GM10248 (cell line): ENCODE measurements at places on chromosomes 12 and 14.
A peak's percentile ranks its signal among the peaks of the same experiment; 100 is the strongest.

DNA sequence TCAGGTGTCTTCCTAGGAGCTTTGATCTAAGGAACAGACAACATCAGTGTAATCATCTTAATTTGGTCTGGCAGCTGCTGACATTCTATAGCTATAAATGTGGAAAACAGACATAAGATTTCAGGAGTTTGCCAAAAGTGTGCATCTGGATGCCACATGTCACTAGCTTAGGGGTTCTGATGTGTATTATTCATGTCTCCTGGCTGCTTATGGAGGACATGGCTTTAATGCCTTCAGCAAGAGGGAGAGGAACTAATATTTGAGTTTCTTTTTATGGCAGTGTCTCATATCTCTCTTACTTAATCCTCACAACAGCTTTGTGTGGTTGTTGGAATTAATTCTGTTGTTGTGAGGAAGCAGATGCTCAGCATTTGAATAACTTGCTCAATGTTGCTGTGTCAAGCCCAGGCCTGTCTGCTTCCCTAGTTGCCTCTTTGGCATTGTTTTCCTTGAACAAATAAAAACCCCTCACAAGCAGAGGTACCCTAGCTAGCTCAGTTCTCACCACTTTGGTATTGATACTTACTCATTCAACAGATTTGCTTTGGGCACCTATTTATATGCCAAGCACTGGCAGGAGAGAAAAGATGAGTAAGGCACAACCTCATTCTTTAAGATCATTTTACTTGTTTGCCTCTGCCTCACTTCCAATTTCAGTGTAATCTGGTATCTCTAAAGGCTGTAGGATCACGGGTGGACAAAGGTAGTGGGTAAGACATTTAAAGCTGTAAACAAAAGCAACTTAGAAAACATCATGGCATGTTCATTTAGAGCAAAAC lies 39.8 kb upstream of the EID3 start:
- DNase-seq = no peak

DNA sequence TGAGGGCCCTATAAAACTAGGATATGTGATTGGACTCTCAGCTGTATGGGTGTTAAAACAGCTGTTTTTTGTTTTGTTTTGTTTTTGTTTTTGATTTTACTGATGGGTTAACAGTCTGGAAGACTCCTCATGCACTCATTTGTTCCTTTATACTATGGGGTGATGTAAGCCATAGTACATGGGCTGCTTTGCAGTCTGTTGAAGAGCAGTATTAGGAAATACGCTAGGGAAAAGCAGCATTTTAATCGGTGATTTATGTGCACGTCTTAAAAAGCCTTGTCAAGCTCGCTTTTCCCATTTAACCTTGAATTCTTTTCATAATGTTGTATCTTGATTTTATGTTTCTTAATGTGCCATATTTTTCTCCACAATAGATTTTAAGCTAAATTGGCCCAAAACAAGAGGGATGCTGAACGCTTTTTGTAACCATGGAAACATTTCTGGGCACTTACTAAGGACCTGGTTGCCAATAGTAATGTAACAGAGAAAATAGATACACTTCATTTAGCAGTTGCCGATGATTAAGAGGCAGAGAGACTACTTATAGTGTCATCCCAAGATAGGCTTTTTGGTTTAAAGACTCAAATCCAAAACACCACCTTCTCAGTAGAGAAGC lies 244.0 kb downstream of the SNAPC1 start:
- DNase-seq = no peak

DNA sequence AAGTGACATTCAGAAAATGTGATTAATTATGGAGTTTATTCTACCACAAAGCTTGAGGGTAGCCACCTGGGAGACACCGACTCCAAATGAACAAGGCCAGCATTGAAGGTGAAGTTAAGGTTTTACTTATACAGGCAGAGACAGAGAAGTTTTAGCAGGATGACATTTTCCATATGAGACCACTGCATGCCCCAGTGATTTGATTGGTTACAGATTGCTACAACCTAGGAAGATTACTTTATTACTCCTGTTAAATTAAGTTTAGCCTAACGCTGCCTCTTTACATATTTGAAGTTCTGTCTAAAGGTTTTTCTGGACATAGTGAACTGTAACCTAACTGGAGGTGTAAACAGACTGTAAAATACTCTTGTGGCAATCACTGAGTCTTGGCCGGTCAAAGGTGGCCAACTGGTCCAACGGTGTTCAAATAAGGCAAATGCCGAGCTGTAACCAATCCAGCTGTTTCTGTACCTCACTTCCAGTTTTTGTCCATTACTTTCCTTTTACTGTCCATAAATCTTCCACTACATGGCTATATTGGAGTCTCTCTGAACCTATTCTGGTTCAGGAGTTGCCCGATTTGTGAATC lies 57.2 kb downstream of the RIN3 start:
- DNase-seq = no peak

DNA sequence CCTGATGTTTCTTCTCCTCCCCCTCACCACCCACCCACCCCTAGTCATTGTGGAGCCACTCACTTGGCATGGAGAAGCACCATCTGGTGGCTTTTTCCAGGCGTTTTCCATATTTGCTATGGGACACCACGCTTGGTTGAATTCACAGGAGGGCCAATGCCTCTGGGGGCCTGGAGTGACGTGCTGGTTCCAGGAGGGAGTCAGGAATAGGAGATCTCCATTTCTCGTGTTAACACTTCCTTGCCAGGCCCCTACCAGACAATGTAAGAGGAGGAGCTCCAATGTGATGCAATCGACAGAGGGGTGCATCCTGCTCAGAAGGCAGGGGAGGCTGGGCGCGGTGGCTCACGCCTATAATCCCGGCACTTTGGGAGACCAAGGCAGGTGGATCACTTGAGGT lies 21.6 kb upstream of the TESC start:
- DNase-seq = no peak

GRCh38 chr12:115078990-115079389 lies 395.0 kb upstream of the TBX3 start:
- no peak for DNase-seq

GRCh38 chr12:119069147-119069642 lies 87.9 kb downstream of the SRRM4 start:
- no peak for DNase-seq

DNA sequence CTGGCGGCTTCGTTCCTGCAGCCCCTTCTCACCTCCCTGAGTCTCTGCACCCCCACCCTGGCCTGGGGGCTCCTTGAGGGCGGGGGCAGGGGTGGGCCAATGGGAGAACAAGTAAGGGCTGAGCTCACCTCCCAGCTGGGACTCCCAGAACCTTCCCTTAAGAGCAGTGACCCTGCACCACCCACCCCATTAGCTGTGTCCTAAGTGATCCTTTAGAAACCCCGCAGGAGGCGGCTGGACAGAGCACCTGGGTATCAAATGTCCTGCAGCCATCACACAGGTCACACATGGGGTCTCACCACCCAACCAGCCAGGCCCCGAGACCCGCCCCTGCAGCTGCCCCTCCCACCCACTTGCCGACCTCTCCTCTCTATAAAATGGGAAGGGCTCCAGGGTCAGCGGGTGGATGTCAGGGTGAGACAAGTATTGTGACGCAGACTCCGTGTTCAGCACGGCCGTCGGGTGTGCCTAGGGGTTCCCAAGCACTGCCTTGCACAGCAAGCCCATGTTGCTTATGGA lies 151.2 kb upstream of the C14orf180 start:
- no peak for DNase-seq

DNA sequence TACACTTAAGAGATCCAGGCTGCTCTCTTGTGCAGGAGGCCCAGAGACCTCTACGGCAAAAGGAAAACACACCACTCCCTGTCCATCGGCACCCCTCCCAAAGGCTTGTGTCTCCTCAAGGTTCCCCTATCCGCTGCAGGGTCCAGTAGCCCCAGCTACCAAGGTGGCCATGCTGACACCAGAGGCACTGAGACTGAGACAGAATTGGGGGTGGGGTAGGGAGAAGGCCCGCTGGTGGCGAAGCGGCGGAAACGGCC lies 590 bp downstream of the DDIT3 start:
- DNase-seq = peak; percentile 39

DNA sequence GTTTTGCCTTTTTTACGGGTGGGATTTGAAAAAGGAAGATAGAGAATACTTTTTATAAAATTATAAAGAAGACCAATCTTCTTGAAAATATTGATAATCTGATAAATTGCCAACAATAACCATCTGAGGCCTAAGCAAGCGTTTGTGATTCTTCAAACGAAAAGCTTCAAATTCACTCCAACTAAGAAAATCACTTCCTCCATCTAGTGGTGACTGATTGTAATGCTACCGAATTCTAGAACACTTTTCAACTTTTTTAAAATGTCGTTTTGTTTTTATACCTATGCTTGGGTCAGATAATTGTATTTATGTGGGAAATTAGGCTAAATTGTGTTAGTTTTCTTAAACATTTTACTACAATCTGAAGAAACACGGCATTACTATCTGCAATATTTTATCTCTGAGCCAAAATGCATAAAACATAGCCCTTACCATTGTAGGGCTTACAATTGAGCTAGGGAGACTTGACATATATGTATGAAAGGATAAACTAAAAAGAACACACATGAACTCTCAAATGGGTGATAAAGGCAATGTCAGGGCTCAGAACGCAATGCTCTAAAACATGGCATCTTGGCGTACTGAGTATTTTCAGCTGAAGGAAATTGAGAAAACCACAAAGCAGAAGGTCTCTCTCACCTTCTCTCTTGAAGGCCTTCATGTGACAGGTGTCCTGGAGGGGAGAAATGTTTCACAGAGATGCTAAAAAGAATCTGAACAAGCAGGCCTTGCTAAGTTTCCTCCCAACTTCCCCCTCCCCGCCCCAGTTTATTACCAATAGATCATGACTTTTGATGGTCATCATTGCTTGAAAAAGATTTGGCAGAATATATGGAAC lies 36.8 kb upstream of the G2E3 start:
- peak; percentile 22 for DNase-seq

GRCh38 chr14:50083467-50084337 lies 32.7 kb downstream of the VCPKMT start:
- DNase-seq = peak; percentile 46

DNA sequence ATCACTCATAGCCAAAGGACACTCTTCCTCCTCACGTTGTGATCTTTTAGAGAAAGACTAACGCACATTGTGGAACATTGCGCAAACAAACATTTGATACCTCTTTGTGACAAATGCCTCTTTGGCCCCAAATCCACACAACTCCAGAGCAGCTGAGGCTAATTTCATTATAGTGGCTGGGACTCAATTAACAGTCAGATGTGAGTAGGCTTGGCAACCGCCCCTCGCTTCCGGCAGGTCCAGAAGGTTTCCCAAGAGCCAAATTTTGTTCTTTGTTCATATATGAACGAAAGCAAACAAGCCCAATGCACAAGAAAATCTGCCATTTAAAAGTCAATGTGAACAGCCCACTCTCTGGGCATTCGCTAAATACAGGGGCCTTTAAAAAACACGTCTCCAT lies 273.9 kb downstream of the GLT1D1 start:
- no peak for DNase-seq

DNA sequence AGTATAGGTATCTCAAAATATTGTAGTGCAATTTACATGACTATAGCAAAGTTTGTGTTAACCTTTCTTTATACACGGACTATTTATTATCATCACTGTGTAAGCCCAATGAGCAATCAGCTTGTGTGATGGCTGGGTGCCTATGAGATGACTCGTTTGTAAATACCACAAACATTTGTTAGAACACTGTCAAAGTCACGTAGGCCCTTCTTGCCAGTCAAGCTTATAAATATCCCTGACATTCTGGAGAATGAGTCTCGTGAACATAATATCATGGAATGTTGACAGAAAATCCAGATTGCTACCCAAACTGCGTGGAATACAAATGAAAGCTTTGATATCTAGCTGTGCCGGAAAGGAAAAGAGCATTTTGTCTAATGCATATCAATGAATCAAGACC lies 648.3 kb upstream of the MDGA2 start:
- no peak for DNase-seq

- no peak for DNase-seq
Observed at GRCh38 chr14:54692284-54692772, 125.4 kb downstream of the SAMD4A start.

DNA sequence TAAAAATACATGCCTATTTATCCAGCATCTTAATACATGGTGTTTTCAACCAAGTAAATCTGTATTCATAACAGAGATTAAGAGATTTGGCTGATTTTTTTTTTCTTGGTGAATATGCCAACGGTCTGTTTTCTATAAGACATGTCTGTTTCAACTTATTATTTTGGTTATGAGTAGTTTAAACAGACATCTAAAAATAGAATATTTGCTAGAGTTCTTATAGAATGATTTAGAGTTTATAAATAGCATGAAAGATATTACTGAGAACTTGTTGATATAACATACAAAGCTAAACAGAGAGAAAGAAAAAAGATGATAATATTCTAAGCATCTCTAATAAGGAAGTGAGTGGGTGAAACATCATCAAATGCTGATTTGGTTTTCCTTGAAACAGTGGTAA lies 199.9 kb downstream of the CCDC91 start:
- no peak for DNase-seq

GRCh38 chr14:95387826-95388445 lies 68.2 kb upstream of the CLMN start:
- no peak for DNase-seq

DNA sequence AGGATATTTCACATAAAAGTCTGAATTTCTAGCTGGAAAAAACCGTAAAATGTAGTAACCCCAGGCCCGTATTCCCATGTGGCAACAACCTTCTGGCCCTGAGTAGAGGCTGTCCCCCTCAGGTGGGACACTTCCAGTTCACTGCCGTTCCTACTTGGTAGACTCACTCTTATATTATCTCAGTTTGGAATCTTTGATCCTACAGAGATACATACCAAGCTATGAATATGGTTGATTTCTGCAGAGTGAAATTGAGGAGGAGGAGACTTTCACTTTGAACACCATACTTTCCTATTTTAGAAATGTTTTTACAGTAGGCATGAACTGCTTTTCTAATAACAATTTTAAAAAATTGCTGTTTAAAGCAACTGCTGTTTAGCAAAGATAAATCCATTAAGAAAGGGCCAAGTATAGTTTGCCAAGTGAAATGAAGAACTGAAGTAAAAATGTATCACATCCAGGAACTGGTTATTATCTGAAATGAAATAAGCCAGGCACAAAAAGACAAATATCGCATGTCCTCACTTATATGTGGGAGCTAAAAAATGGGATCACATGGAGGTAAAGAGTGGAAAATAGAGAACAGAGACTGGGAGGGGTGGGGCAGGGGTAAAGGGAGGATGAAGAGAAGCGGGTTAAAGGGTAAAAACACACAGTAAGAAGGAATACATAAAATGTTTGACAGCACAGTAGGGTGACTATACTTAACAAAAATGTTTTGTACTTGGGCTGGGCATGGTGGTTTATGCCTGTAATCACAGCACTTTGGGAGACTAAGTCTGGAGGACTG lies 92.8 kb upstream of the METAP2 start:
- no peak for DNase-seq

DNA sequence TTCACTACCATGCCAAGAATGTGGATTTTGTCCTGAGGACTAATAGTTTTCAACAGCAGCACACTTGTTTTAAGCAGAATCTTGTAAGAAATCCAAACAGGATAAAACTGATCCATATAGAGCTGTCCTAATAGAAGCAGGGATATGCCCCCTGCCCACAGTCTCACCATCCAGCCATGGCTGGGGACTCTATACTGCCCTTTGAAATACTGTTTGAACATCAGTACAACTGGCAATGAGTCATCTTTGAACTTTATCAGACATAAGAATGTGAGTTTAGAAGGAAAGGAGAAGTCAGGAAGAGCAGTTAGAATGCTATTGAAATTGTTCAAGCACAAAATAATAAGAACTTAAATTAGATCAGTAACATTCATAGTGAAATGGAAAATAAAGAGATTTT lies 3.8 kb upstream of the C12orf42 start:
- DNase-seq = no peak
